ENCODE measurements at places on chromosomes 6 and 20.

DNA sequence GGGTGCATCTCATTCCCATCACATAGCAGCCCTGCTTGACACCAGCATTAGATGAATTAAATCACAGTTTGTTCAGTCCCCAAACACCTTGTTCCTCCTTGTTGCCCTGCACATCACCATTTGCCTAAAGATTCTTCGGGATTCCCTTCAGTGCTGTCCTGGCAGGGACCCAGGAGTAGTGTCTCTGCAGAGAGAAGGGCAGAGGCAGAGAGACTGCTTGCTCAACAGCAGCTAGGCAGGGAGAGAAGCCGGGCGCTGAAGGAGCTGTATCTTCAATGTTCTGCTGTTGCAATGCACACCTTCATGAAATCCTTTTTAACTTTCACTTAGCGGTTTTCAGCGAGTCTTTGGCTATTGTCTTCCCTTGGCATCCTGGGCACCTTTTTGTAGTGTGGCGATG, 362.9 kb downstream of the FARS2 start:
- no peak for DNase-seq

DNA sequence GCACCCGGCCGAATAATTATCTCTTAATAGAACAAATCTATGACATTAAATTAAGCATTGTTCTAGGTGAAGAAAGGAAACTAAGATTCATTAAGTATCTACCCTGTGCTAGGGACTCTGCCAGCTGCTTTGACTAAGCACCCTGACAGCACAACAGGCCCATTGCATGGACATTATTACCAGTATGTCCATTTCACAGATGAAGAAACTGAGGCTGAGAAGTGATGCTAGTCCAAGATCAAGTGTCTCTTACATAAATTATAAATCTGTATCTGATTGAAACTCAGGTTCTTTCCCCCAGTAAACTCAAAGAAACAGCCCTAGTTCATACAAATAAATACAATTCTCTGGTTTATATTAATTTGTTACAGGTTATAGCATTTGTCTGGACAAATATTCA, 31.3 kb downstream of the SLC22A23 start:
- no peak for DNase-seq

GRCh38 chr6:154625721-154626120, 107.5 kb upstream of the SCAF8 start:
- DNase-seq = no peak

DNA sequence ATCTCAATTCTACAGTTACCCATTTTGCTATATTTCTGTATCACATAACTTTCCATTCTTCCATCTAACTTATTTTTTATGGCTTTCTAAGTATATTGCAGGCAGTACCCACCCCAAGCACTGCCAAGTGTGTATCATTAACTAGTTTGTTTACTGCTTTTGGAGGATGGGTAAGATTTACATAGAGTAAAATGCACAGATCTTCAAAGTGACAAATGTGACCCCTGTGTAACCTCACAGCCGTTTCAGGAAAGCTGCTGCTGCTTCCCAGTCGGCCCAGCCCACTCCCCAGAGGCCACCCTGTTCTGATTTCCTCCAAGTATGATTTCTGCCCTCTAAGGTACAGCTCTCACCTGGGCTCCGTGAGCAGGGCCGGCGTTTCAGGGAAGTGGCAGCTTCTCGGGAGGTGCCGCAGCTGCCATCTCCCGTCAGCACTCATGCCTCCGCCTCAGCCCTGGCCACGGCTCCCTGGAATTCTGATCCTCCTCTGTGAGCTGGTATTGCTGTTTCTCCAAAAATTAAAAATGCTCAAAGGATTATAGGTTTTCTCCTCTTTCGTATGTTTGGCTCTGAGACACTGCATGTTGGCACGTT, 15.0 kb upstream of the MAP1LC3A start:
- DNase-seq = no peak

GRCh38 chr6:139354189-139354588, 20.3 kb downstream of the CITED2 start:
- DNase-seq = no peak

Measured in pulmonary artery endothelial cell (primary cell).